ENCODE measurements at places on chromosomes 11 and 22. TPM values are rescaled to one million over a fixed set of nuclear protein-coding genes. Genes with fewer than 3 reads are reported as not detected.
A peak's percentile ranks its signal among the peaks of the same experiment; 100 is the strongest.

GRCh38 chr11:10366568-10367331 is 61.9 kb downstream of the ADM start:
- DNase-seq = peak; percentile 95

GRCh38 chr11:27347359-27348339 is 15.4 kb downstream of the CCDC34 start:
- DNase-seq = no peak

- no peak for DNase-seq
These were observed 7.9 kb upstream of the TRIM68 start for GRCh38 chr11:4615856-4616444.

- DNase-seq = no peak
These were observed 165.4 kb downstream of the GRIK4 start for GRCh38 chr11:120676991-120677390.

The SERPINH1 gene
- total RNA-seq = 141 TPM
